Activated T-cell treated with anti-CD3 and anti-CD28 coated beads, Interleukin-2, amount 50 U/mL, for 24 hours (primary cell): ENCODE measurements at places on chromosomes 12 and 14.

- no peak for DNase-seq
These were observed 265.7 kb downstream of the BCL11B start for GRCh38 chr14:99006276-99006675.

DNA sequence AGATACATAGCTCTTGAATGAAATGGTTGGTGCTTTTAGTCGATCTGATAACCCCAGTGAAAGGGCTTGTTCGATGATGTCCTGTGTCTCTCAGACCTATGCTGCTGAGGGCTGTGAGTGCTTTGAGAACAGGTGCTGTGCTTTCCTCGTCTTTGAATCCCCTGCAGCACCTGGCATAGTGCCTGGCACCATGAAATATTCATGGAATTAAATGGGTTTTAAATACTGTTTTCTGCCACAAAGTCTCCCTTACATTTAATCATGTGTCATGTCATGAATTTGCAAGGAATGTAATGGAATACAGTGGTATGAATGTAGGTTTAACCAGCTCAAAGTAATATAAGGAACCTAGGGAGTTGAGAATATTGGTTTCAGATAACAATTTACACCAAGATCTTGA lies 220.5 kb upstream of the PRICKLE1 start:
- DNase-seq: no peak

GRCh38 chr12:120928864-120929652 lies 24.9 kb upstream of the SPPL3 start:
- DNase-seq: no peak

DNA sequence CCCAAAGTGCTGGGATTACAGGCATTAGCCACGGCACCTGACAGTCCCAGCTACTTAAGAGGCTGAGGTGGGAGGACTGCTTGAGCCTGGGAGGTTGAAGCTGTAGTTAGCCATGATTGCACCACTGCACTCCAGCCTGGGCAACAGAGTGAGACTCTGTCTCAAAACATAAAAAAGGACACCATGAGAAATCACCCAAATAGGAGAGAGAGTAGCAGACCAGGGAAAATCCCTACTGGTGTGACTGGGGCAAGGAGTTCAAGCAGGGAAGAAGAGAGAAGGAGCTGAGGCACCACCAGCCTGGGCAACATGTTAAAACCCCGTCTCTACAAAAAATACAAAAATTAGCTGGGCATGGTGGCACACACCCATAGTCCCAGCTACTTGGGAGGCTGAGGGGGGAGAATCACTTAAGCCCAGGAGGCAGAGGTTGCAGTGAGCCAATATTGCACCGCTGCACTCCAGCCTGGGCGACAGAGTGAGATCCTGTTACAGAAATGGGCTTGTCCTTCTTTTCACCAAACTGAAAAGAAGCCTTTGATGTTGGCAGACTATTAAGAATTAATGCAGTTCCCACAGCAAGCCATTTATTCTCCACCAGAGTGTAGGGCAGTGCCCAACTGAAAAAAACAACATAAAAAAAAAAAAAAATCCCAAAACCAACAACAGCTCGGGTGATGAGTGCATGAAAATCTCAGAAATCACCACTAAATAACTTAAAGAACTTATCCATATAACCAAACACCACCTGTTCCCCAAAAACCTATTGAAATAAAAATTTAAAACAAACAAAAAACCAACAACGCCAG lies 4.5 kb upstream of the SRSF9 start:
- no peak for DNase-seq

DNA sequence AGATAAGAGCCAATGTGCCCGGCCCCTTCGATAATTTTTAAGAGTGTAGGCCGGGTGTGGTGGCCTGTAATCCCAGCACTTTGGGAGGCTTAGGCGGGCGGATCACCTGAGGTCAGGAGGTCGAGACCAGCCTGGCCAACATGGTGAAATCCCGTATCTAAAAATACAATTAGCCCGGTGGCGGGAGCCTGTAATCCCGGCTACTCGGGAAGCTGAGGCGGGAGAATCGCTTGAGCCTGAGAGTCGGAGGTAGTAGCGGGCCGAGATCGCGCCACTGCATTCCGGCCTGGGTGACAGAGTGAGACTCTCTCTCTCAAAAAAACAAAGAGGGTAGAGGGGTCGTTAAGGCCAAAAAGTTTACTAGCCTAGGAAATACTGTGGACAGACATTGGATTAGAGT lies 2.6 kb downstream of the KRAS start:
- no peak for DNase-seq

GRCh38 chr12:115661112-115661511 lies 616.4 kb downstream of the MED13L start:
- DNase-seq: no peak

- DNase-seq: no peak
These were observed 73.8 kb upstream of the ANKS1B start for GRCh38 chr12:100058482-100059029.

GRCh38 chr12:8226355-8226754 lies 1.1 kb downstream of the FAM90A1 start:
- DNase-seq: no peak

DNA sequence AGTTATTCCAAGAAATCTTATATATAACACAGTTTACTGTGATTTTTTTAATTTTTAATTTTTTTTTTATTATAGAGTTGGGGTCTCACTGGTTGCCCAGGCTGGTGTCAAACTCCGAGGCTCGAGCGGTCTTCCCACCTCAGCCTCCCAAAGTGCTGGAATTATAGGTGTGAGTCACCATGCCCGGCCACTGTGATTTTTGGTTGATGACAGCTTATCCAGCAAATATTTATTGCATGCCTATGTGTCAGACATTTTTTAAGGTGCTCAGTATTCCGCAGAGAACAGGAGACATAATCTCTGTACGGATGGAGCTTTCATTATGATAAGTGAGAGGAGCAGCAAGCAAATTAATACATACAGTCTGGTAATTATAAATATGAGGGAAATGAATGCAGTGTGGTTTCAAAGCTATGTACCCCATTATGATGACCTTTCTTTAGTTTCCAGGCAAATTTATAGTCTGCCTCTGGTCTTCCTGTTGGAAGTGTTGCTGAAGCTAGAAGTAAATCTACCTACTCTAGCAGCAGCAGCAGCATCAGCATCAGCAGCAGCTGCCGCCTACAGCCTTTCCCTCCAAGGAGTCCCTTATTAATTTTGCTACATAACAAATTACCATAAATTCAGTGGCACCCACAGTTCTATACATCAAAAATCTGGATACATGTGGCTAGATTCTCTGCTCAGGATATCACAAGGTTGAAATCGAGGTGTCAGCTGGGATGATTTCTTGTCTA lies 32.3 kb downstream of the FRS2 start:
- no peak for DNase-seq

DNA sequence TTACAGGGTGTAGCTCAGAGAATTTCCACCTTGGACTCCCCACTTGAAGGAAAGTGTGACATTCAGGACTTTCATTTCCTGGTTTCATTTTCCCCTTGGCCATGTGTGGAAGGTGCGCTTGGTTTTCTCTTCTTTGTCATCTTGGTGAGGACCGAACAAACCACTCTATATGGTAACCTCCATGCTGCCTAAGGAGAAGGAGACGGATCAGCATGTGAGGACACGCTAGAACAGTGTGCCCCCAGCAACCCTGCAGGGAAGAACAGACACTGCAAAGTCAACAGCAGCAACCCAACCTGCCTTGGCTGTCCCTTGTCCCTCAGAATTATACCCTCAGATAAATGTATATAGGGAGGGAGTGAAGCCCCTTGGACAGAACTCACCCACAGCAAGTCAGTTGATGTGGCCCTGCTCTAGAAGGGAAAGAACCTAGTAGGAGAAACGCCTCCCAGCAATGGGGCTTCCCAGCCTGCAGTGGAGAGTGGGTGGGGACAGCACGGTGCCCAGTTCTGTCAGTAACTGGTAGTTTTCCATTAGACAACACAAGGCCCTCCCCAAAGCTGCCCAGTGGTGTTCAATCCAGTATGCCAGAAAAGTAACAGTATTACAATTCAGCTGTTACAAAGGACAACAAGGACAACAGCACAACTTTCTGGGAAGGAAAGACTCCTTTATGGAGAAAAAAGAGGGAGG lies 18.9 kb upstream of the COCH start:
- DNase-seq: no peak

- DNase-seq: no peak
These were observed 20.2 kb upstream of the CHGA start for GRCh38 chr14:92902726-92903125.

GRCh38 chr12:25965682-25966081 lies 7.2 kb downstream of the RASSF8 start:
- DNase-seq: no peak

- DNase-seq: peak; percentile 35
These were observed 1.5 kb downstream of the INF2 start for GRCh38 chr14:104690861-104691455.

- DNase-seq: no peak
These were observed 1435.7 kb downstream of the LRFN5 start for GRCh38 chr14:43042408-43042807.

- no peak for DNase-seq
These were observed 23.2 kb downstream of the LGALS3 start for GRCh38 chr14:55152052-55152753.

GRCh38 chr14:77082356-77082755 lies 15.7 kb upstream of the CIPC start:
- no peak for DNase-seq

DNA sequence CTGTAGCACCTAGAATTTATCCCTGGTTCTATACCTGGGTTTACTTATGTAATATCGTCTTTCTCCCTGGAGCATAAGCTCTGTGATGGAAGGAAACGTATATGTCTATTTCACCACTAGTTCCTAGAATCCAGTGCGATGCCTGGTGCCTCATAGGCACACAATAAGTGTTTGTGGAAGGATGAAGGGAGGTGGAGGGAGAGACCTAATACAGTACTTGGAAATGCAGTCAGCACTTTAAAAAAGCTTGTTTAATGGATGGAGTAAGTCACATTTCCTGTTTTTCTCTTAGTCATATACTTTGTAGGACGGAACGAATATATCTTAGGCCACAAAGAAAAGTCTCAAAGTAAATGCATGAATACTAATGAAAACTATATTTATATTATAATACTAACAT lies 186.5 kb upstream of the HMGA2 start:
- no peak for DNase-seq

DNA sequence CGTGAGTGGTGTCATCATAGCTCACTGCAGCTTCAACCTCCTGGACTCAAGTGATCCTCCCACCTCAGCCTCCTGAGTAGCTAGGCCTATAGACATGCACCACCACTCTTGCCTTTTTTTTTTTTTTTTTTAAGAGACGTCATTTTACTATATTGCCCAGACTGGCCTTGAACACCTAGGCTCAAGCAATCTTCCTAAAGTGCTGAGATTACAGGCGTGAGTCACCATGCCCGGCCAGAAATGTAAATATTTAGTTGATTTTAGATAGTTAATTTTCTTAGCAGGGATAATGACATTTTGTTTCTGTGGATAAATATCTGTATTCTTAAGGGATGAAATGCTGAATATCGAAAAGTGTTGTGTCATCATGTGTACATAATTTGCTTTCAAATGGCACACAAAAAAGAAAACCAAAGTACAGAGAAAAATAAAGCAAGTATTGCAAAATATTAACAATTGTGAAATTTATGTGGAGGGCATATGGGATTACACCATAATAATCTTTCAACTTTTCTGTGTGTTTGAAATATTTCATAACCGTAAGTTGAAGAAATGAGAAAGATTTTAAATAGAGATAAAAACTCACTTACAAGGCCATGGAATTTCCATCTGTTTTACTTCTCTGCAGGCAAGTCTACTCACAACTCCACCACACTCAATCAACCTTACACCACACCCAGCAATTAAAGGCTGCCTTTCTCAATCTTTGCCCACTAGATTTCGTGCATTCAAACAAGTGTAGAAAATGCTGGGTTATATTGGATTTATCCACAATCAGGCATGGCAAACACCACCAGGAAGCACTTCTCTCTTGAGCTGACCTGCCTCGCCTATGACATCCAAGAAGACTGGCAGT lies 93.7 kb downstream of the SPTSSA start:
- no peak for DNase-seq

GRCh38 chr12:228846-229200 lies 14.9 kb upstream of the SLC6A12 start:
- DNase-seq: no peak

DNA sequence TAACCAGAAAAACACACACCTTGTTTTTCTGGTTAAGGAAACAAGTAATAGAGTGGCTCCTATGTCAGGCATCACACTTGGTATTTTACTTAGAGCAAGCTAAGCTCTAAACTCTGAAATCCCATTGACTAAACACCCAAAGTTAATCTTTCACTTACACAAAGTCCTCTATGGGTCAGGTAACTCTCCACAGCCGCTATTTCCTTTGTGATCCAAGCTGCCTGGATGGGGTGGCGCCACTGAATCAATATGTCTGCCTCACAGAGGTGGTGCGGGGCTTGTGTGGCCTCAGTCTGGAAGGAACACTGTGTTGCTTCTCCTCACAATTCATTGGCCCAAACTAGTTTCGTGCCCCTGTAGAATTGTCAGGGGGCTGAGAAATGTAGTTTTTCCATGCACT lies 160.0 kb upstream of the E2F7 start:
- no peak for DNase-seq

GRCh38 chr12:8958066-8958465 lies 8.6 kb upstream of the M6PR start:
- DNase-seq: no peak

- no peak for DNase-seq
These were observed 50.7 kb upstream of the ATF7IP start for GRCh38 chr12:14314801-14315200.

- DNase-seq: no peak
These were observed 52.1 kb upstream of the CORO1C start for GRCh38 chr12:108783446-108783845.

DNA sequence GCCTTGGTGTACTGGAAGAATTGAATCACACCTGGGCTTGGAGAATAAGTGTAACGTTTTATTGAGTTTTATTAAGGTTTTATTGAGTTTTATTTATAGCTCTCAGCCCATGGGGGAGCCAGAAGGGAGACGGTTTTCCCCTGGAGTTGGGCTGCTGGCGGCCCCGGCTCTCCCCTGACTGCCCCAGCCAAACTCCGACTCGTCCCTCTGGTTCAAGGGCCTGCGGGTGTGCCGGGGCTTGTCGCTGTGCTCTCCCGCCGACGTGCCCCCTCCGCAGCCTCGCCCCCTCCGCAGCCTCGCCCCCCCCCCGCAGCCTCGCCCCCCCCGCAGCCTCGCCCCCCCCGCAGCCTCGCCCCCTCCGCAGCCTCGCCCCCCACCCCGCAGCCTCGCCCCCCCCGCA lies 326.1 kb upstream of the RTL1 start:
- no peak for DNase-seq

DNA sequence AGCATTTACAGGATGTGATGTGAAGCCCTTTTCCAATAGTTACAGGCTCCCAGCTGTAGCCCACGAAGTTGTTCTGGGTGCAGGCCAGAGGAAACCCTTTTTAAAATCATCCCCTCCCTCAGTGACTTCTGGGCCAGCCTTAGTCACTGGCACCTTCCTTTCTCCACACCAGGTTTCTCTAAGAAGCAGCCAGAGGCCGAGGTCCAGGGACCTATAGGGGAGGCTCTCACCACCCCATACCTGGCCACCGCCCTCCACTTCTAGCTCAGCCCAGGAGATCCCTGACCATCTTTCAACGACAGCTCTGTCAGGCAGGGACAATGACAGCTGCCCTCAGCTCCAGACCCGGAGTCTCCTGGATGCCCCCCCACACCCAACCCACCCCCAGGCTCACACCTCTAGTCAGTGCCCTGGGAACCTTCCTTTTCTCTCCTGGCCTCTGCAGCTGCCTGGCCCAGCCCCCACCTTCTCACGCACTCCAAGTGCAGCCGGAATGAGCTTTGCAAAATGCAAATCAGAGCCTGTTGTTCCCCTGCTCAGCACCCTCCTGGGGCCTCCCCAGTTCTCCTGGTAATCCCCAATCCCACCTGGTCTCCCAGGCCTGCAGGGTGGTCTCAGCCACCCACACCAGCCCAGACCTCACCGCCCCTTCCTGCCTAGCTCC lies 46.7 kb downstream of the TESC start:
- DNase-seq: no peak
